ENCODE measurements at places on chromosomes 3 and 15.

DNA sequence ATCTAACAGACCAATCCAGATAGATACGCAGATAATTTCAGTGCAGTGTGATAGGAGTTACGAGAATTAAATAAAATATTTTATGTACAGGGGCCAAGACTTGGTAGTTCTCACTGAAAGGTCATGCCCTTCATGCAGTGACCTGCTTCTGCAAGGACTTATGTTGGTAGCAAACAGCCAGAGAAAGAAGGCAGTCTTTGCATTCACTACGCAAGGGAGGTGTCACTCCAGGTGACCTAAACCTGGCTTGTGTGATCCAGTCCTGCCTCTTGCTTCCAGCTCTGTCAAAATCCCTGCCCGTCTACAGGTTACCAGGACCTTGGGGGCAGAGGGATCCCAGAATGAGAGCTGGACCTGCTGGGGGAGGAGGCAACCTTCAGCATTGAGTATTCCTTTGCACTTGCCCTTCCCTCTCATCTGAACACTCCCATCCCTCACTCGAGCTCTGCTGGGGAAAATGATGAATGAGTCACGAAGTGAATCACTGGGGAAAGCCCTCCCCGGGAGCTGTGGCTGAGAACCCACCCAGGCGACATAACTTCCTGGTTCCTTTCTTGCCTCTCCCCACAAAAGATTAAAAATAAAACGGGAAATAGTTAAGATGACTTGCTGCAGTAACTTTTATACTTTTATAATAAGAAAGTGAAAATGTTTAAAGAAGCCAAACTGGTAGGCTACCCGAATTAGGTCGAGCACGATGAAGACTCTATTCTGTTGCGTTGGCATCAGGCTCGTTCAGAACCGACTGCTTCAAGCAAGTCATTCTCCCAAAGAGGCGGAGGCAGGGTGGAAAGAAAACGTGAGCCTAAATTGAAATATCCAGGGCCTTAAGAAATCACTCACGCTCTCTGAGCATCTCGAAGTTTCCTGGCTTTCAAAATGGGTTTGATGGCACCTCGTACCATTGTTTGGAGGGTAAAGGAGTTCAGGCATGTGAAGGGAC lies 216.1 kb downstream of the SLCO3A1 start:
- no peak for DNase-seq

GRCh38 chr3:132628157-132628556 lies 31.1 kb downstream of the ACKR4 start:
- no peak for DNase-seq

GRCh38 chr3:12081826-12082225 lies 76.9 kb downstream of the TIMP4 start:
- no peak for DNase-seq

GRCh38 chr3:126907557-126907956 lies 75.4 kb upstream of the PLXNA1 start:
- no peak for DNase-seq

GRCh38 chr3:43286841-43287499 lies 630 bp downstream of the SNRK start:
- peak; percentile 52 for DNase-seq

- DNase-seq, result no peak
Observed at GRCh38 chr15:88590759-88591158, 30.4 kb upstream of the AEN start.

DNA sequence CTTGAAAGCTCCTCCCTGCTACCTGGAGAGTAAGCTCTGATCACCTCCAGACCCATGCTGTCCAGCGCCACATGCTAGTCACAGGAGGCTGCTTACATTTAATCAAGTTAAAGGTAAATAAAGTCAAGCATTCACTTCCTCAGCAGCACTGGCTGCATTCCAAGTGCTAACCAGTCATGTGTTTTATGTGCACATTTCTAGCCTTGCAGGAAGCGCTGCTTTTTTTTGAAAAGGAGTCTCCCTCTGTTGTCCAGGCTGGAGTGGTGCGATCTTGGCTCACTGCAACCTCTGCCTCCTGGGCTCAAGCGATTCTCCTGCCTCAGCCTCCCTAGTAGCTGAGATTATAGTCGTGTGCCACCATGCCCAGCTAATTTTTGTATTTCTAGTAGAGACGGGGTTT lies 279.2 kb downstream of the GABRG3 start:
- no peak for DNase-seq

GRCh38 chr15:63331456-63331855 lies 50.2 kb downstream of the CA12 start:
- DNase-seq, result no peak

- DNase-seq, result no peak
Observed at GRCh38 chr3:14324224-14324944, 78.0 kb upstream of the SLC6A6 start.

DNA sequence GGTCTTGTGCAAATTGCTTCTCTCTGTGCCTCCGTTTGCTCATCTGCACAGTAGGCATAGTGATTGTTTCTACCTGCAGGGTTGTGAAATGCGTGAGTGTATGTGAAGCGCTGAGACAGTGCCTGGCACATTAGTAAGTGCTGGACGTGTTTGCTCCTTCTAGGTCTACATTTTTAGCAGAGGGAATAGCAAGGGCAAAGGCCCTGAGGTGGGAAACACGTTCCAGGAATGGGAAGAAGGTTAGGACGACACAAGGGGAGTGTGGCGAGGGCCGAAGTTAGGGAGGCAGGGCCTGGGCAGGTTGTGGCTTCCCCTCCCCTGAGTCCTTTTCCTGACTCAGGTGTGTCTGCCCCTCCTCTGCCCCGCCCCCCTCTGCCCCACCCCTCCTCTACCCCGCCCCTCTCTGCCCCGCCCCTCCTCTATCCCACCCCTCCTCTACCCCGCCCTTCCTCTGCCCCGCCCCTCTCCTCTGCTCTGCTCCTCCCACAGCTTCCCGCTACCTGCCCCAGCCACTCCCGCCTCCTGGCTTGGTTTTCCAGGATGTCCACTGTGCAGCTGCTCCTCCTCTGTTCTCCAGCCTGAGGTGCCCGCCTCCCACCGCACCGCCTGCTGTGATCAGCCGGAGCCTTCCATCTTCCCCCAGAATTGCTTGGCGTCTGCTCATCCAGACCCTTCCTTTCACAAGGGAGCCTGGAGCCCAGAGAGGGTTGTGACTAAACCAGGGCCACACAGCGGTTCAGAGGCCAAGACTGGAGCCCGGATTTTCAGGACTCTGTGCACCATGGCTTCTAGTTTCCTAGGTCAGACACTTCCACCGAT lies 31.1 kb upstream of the SMAD6 start:
- peak; percentile 64 for DNase-seq

- no peak for DNase-seq
Observed at GRCh38 chr3:107208100-107208499, 169.1 kb upstream of the CCDC54 start.

DNA sequence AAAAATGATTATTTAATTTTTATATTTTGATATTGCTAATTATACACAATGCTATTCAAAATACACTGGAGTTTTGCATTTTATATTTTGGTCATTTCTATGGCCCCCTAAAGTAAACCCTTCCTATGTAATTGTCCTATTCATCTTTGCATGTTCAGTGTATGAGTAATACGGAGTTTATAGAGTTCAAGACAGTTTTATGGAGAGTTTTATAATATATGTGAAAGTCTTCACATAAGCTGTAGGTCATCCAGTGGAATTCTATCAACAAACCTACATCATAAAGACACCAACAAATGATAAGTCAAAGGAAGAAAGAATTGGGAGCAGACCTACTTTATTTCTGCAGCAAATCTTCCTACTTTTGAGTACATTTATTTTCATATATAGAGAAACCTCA lies 1200.4 kb upstream of the EPHA6 start:
- DNase-seq, result no peak

GRCh38 chr15:68643216-68643830 lies 64.5 kb downstream of the CORO2B start:
- no peak for DNase-seq

- no peak for DNase-seq
Observed at GRCh38 chr3:127206611-127207516, 13.9 kb downstream of the PRR23E start.

DNA sequence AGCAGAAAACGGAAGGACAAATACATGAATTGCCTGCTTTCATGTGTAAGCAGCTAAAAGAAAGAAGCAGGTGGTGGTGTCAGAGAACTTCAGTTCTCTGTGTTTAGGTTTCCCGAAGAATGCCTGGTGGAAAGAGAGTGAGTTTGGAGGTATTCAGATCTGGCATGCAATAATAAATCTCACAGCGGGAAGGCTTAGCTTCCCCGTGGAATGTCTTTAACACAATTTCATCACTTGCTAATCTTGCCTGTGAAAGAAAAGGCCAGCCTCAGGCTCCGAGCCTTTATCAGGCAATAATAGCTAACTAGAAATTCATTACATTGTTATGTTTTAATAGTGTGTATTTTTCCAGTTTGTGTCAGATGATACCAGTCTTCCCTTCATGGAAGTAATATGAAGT lies 220.3 kb downstream of the PDZRN3 start:
- DNase-seq, result no peak

DNA sequence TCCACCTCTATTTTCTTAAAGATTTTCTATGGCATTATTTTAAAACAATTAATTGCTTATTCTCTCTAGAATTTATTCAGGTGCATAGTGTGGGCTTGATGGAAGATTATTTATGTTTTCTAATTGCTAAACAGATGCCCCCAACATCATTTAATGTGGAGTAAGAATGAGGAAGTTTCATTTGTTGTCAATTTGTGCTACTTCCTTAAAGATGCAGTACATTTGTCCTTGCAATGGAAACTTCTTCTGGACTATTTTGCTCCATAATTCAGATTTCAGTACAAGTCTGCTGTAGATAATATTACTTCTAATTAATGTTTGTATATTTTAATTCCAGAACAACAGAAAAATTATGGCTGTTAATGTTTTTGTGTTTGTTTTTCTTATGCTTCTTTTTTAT lies 104.8 kb downstream of the TGFBR2 start:
- DNase-seq, result no peak

DNA sequence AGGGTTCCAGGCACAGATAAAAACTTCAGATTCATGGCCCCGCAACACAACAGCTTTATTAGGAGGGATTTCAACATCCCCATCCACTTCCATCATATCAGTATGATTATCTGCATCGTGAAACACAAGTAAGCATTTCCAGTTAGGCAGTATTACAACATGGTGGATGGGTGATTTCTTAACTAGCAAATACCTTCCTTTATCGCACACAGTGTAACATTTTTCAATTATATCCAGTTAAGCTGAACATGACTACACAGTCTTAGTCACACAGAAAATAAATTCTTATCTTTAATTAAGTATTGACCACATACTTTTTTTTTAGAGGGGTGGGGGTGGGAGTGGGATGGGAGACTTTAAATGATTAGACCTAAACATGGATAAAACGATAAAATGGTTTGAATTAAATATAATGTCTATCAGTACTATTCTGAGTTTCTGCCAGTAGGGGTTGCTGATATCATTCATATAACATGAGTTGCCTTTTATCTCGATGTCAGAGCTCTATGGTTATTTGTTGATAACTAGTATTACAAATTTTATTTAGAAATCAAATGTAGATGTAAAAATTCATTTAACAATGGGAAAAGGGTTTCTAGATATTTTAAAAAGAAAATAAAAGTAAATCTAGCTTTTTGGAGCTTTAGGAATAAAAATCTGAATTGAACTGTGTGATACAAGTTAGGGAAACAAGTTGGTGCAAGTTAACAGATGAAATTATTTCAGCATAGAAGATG lies 146.6 kb downstream of the TBL1XR1 start:
- no peak for DNase-seq

DNA sequence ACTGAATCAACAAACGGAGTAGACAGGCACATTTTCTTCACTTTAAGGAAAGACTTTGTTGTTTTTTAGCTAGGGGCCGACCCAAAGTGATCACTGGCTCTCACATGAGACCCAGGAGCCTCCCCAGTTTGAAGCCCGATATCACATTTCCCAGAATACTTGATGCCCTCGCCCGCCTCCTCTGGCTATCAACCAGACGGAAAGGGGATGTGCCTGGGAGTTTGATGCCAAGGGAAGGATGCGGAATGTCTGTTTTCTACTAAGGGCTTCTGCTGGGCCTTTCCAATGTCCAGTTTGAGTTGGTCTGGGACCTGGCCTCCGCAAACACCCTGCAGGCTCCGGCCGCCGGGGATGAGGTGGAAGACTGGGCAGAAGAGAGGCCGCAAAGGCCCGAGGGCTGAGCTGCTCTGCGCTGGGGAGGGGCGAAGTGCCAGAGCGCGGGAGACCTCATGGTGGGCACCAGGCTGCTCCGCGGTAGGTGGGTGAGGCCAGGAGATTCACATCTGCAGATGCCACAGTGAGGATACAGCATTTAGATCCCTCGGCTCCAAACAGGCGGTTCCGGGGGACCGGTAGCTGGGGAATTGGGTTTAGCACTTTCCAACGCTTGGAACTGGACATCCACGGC lies 491 bp upstream of the ZNF774 start:
- no peak for DNase-seq

- DNase-seq, result no peak
Observed at GRCh38 chr3:40129981-40130380, 179.5 kb upstream of the EIF1B start.

DNA sequence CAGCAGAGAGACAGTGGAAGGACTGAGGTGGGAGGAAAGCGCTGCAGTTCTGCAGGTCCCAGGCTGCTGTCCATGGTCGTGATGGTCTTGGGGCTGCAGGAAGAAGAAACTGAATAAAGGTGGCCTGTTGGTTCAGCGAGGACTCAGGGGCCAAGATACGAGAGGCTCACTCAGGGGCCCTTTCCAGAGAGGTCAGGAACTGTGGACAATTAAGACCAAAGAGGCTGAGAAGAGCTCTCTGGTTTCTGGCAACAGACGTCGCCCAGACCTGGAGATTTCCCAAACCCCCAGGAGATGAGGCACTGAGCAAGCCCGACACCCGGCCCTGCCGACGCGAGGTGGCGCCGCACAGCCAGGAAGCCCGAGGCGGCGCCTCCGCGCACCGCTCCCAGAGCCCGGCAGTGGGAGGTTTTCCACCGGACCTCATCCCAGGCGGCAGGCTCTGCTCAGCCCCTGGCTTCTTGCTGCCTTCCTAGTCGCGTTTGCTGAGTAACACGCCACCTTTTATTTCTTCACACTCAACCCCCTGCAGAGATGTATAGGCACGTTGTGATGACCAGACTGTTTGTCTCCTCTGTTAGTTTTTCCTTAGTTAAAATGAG lies 56.4 kb upstream of the ARRDC4 start:
- DNase-seq, result peak; percentile 71

GRCh38 chr3:179703816-179704215 lies 51.0 kb downstream of the USP13 start:
- DNase-seq, result no peak

DNA sequence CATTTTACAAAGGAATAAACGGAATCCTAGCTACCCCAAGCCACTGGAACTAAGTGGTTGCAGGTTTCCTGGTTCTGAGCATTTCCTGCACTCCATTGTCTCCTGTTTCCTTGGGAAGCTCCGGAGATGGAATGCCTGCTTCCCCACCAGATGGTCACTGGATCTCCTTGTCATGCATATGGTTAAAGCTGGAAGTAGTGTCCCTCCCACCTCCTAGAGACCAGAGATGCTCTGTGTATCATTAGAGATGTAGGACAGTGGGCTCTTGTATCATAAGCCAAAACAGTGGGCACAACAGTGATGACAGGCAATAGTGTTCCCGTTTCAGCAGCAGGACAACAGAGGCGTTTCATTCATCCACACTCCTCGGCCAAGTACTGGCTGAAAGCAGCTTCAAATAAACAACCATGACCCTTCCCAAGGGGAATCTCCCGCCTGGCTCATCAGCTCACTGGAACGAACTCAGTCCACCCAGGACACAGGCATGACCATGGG lies 136.2 kb upstream of the EIF1B start:
- no peak for DNase-seq

All from HuH-7 (cell line).